ENCODE measurements at places on chromosomes 2 and 18.
A peak's percentile ranks its signal among the peaks of the same experiment; 100 is the strongest.

DNA sequence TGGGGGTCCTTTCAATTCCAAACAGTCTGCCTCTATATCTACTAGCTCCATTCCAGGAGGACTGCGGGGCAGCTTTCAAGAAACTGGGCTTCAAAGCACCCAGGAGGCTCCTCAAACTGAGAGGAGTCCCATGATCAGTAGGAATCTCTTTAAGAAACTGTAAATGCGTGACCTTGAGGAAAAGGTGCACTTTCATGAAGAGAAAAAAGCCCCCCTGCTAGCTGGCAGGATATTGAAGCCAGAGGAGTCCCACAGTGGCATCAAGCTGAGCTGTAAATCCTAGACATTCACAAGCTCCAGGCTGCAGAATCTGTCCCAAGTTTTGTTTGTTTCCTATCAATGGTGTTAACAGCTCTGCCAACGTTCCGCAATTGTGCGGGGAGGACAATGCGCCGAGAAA, 790.1 kb downstream of the SLC4A3 start:
- no peak for DNase-seq

DNA sequence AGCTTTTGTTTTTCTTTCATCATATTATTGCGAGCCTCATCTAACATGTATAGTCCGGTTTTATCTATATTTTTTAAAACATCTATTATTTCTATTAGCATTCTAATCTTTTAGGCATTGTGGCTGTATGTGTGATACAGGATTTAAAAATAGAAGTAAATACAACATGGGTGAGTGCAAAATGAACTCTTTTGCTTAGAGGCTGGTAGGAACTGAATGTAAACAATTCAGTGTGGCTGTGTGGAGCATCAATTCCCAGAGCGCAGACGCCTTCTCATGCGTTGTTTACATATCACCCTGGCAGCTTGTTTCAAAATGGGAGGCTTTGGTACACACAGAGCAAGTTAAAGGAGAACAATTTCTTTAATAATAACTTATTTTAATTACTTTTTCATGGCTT, 836 bp downstream of the DTNA start:
- peak; percentile 63 for DNase-seq

GRCh38 chr2:120402508-120402907, 56.6 kb downstream of the INHBB start:
- DNase-seq: no peak

GRCh38 chr2:15782009-15782751, 158.2 kb upstream of the MYCN start:
- DNase-seq: no peak

DNA sequence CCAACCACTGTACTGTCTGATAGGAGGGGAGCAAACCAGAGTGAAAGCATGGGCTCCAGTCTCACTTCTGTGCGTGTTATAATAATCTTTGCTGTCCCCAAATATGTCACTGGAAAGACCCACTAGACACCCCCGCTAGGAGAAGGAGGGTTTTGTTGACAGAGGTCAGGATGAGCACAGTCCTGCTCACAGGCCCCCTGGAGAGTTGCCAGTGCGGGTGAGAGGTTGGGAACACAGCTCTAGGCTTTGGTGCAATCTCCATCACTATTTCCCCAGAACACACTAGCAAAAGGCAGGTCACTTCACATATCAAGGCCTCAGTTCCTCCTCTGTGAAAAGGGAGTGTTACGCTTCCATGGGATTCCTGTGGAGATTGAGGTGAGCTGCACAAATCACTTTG, 9.7 kb downstream of the XDH start:
- no peak for DNase-seq

GRCh38 chr2:43748333-43748732, 25.5 kb upstream of the DYNC2LI1 start:
- DNase-seq: no peak

- no peak for DNase-seq
Observed at GRCh38 chr2:149019768-149020167, 18.7 kb upstream of the LYPD6B start.

DNA sequence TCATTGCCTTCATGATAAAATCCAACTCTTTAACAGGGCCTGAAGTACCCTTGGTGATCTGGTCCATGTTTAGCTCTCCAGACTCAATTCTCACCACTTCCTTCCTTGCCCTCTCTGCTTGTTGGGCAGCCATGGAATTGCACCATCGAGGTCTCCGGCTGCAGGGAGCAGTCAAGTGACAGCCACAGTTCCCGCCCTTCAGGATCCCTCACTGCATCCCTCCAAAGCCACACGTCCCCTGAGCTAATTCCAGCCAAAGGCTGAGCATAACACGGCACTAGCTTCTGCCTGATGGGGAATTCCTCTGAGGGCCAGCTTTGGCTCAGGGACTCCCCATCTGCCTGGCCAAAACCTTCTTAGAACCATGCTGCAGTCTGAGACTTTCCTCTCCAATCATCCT, 47.4 kb upstream of the SLC1A4 start:
- DNase-seq: no peak

GRCh38 chr18:35005963-35006577, 35.1 kb upstream of the MAPRE2 start:
- peak; percentile 88 for DNase-seq

DNA sequence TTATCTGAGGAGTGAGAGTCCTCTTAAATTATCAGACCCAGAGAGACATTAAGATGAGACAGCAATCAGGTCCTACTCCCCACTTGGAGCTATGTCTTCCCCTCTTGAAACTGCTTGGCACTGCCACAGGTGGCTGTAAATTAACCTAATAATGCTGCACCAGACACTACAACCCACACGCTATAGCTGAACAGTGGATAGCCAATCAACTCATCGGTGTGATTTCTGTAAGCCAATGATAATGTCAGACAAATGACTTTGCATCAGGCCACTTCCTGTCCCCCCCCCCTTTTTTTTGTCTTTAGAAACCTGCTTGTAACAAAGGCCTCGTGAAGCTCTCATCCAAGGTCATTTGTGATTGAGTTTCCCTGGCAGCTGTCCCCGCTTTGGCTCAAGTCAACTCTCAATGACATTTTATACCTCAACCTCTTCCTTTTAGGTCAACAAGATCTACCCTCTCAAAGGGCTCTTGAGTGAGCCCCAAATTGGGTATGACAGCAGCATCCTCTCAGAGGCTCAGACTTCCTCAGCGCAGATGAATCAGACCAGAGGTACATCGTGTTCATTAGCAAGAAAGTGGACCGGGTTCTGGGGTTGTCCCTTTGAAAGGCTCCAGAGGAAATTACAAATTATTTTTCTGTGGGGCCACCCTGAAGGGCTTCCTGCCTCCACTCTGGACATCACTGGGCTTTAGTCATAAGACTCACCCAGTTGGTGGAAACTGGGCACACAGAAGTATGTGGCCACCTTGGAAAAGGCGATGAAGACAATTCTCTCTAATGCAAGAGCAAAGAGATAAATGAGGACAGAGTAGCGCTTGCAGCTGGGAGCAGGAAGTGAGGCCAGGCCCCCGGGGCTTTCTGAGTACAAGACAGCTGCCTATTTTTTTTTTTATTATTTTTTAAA, 73.6 kb downstream of the COPS8 start:
- no peak for DNase-seq

DNA sequence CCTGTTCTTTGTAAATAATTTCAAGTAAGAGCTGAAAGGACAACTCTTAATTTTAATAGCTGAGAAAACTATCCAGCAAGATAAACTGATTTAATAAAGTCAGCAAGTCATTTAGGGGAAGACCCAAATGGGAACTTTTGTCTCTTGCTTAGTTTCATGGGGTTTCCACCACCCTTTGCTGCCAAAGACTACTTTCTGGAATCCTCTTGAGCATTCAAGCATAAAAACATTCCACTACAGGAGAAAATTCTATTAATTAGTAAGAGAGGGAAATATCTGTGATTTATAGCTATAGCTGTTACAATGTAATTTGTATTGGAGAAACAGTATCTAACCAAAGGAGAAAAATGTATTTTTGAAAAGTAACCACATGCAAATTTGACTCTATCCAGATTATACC, 20.6 kb downstream of the EFEMP1 start:
- no peak for DNase-seq

GRCh38 chr2:53131416-53131815, 636.2 kb upstream of the CHAC2 start:
- DNase-seq: no peak

- DNase-seq: no peak
Observed at GRCh38 chr18:79595876-79596374, 83.7 kb upstream of the CTDP1 start.

- DNase-seq: no peak
Observed at GRCh38 chr2:205025580-205026240, 480.4 kb downstream of the PARD3B start.

- no peak for DNase-seq
Observed at GRCh38 chr2:127425540-127426490, 7.6 kb downstream of the PROC start.

- no peak for DNase-seq
Observed at GRCh38 chr18:10319026-10319425, 135.4 kb upstream of the APCDD1 start.

- no peak for DNase-seq
Observed at GRCh38 chr2:5782103-5782502, 89.9 kb downstream of the SOX11 start.

GRCh38 chr2:94996305-94997100, 29.0 kb upstream of the MAL start:
- no peak for DNase-seq

Data from skin of body (tissue), 3 donors.